Activated T-helper 1 cell treated with Interleukin-2 at 50 U/mL for 16 hours (primary cell): ENCODE measurements at places on chromosomes 16 and 17.

DNA sequence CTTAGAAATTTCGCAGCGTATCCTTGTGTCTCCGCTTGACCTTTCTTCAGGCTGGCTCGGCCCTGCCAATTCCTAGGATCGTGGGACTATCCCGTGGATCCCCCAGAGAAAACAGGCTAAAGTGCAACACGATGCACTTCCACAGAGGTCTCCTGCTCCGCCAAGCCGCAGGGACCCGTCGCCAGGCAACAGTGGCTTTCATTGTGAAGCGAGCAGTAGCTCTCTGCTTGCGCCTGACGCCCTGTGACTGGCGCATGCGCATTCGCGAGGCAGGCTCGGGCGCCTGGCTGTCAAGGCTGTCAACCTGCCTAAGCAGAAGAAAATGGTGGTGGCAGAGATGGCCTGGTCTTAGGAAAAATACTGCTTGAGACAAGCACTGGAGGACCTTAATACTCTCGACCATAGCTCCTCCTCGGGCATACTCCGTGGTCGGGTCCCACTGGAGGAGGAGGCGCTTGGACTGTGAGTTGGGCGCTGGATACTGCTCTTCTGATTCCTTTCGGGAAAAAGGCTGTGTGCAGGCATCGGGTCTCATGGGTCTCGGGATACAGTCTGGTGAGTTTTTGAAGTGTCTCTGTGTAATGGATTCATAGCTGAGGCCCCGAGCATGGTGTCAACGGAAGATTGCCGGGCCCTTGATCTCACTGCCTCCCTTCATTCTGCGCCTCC is 2336.1 kb downstream of the TP53TG3F start:
- no peak for DNase-seq

- DNase-seq, result no peak
Measured at GRCh38 chr16:27805828-27806351, 255.9 kb downstream of the KATNIP start.

- DNase-seq, result no peak
Measured at GRCh38 chr17:50426814-50427787, 1.1 kb downstream of the ACSF2 start.

DNA sequence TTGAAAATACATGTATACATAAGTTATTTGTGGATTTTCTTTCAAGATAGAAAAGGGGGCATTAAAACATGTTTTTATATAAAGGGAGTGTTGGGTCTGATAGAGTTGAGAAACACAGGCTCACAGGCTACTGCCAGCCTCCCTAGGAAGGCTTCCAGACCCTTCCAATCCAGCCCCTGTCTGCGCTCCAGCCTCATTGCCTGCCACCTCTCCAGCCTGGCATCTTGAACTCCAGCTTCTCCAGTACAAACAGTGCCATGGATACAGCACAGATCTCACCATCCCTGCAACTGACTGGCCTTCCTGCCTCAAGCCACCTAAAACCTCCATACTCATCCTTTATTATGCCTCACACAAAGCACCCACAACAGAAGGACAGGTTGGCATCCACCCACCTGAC is 40.7 kb downstream of the CCDC182 start:
- DNase-seq, result no peak

- DNase-seq, result no peak
Measured at GRCh38 chr16:1647856-1648255, 30.2 kb upstream of the JPT2 start.

- DNase-seq, result no peak
Measured at GRCh38 chr17:67253384-67253783, 8.4 kb upstream of the HELZ start.
